ENCODE measurements at places on chromosomes 7 and 10. TPM values are rescaled to one million over a fixed set of nuclear protein-coding genes. Genes with fewer than 3 reads are reported as not detected.
A peak's percentile ranks its signal among the peaks of the same experiment; 100 is the strongest.

Gene CLDN3
- 0.36 TPM for total RNA-seq

DNA sequence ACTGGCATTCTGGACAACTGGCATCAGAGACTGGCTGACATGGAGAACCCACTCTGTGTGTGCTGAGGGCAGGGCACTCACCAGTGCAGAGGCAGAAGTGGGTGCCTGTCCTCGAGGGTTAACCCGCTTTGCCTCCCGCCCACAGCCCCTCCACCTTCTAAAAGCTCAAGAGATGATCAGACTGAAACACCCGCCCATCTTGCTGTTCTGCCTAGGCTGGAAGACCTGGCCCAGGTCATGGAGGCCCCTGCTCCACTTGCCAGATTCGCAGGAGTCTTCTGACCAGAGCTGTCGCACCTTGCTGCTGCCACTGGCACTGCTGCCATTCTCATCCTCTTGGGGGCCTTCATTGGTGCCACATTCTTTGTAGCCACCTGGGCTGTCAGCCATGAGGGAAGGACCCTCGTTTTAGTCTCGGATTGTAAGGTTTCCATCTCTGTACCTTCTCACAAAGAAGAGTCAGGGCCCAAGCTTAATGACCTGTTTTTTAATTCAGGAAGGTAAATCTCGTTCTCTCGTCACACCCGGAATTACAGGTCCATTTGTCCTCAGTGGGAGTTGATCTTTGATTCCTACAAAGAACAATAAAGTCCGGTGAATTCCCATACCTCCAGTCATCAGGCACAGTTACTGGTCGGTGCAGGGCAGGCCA is 1.9 kb downstream of the CYREN start:
- no peak for DNase-seq

- no peak for DNase-seq
Observed at GRCh38 chr10:132712291-132712690, 73.7 kb downstream of the NKX6-2 start.

Gene CRHR2
- total RNA-seq = 0.38 TPM

Gene CYP2C8
- 0.87 TPM for total RNA-seq

Gene PSD
- total RNA-seq = 0.31 TPM

Gene TMEM178B
- 0.28 TPM for total RNA-seq

Gene DENND2A
- 41.0 TPM for total RNA-seq

Gene SHH
- 0.26 TPM for total RNA-seq

Gene TRIP6
- total RNA-seq = 93.8 TPM

Gene TUBB8
- 0.69 TPM for total RNA-seq

- no peak for DNase-seq
Observed at GRCh38 chr10:121611393-121612159, 13.3 kb upstream of the FGFR2 start.

Gene VWA2
- 2.4 TPM for total RNA-seq

- no peak for DNase-seq
Observed at GRCh38 chr7:5476001-5476400, 52.4 kb upstream of the TNRC18 start.

Gene OR2A5
- not detected for total RNA-seq

DNA sequence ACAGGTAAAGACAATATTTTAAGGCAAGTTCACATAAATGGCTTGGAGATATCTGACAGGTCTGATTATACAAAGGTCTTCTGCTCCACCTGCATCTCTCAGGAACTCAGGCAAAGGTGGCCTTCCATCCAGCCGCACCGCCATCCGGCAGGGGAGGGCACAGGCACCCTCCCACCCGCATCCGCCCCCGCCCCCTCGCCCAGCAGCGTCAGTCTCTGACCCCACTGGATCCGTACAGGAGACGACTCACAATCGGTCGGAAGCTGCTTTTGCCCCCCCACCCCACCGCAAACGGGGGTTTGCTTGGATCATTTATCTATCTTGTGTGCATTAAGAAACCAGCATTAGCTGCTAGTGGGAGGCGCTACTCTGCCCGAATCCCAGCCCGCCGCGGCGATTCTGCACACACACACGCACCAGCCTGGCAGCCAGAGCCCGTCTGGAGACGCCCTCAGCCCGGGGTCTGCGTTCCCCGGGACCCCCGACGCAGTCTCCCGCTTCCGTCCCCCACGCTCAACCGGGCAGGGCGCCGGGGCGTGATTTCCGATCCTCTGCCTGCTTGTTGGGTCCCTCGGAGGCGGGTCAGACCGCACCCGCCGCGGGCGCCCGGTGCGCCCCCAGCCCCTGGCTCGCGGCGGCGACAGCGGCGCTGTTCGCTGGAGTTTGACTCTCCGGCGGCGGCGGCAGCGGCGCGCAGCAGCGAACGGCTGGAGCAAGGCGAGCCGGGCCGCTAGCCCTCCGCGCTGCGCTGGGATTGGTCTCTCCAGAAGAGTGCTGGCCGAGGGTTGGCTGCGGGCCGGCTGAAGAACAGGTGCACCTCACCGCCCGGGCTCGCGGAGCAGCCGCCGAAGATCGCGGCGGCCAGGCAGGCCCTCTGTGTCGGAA is 820 bp upstream of the NRG3 start:
- DNase-seq = peak; percentile 75

GRCh38 chr10:10919976-10920375 is 97.7 kb upstream of the CELF2 start:
- no peak for DNase-seq

Gene SPDYE2
- total RNA-seq = not detected

Gene ZNRF2
- total RNA-seq = 9.5 TPM

- no peak for DNase-seq
Observed at GRCh38 chr10:73414230-73414945, 530 bp upstream of the ANXA7 start.

- no peak for DNase-seq
Observed at GRCh38 chr7:94405506-94405905, 10.8 kb downstream of the COL1A2 start.

Gene OPN4
- not detected for total RNA-seq

Measured in endothelial cell (in vitro differentiated cells).